Forelimb muscle (tissue), 1 donor: ENCODE measurements at places on chromosomes 6 and 20.

GRCh38 chr20:45419188-45420091, 3.5 kb downstream of the PIGT start:
- no peak for DNase-seq

- no peak for DNase-seq
Observed at GRCh38 chr6:33029328-33030184, 20.2 kb upstream of the HLA-DOA start.

DNA sequence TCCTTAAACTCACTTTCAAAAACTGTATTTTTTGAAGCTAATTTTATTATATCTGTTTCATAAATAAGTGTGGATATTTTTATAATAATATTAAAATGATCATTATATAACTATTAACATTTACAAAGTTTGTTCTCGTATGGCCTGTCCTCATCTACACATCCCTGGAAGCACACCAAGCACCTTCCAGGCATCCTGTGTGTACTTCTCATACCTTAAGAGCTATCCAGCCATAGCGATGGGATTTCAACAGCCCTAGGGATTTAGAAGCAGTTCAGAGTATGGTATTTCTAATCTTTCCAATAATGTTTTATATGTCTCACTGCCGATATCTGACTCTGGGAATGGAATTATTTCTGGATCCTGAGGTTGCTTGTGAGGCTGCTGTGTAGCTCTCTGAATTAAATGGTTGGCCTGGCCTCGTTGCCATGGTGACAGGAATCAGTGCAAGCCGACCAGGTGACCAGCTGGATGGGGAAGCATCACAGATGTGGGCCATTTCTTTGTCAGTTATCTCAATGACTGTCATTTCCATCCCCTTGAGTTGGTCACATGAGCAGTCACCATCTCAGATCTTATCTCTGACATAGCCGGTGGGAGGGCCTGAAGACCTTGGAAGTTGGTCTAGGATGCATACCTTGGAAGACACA, 265.2 kb upstream of the RIN2 start:
- no peak for DNase-seq

DNA sequence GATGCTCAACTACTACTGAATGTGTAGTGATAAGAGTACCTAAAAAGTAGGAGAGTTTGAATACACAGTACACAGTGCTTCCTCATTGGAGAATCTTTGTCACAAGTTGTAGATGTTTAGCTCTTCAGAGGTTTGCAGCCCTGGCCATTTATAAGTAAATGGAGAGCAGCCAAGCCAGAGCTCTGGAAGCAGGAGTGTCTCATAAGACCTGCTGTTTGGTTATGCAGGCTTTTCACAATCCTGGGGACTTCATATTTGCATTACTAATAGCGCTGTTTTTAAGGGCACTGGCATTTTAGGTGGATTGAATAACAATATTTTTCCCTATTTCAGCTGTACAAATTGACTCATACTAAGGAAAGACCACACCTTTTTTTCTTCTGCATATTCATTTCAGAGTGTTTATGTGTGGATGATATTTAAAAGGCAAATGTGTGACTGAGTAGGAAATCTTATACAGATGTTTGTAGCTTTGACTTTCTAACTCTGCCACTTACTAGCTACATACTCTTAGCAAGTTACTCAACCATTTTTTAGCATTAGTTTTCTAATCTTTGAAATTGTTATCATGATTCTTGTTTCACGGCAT, 730.5 kb upstream of the MAP3K7 start:
- DNase-seq: no peak

DNA sequence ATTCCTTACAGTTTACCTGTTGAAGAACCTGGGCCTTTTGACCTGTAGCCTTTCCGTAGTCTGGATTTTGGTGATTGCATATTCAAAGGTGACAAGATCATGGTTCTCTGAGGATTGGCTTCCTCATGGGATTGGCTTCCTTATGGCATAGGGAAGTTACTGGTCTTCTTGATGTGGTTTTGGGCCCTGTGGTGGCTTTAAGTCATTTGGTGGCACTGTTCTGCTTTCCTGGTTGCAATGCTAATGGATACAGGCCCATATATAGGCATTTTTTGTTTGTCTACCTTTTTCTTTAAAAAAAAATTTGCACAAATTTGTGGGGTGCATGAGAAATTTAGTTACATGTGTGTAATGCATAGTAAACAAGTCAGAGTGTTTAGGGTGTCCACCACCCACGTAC, 185.7 kb downstream of the CDKAL1 start:
- DNase-seq: no peak

- no peak for DNase-seq
Observed at GRCh38 chr6:126180585-126180984, 159.3 kb upstream of the CENPW start.

- DNase-seq: no peak
Observed at GRCh38 chr6:145669627-145670034, 65.7 kb downstream of the EPM2A start.
